ENCODE measurements at places on chromosomes 6 and 20.

DNA sequence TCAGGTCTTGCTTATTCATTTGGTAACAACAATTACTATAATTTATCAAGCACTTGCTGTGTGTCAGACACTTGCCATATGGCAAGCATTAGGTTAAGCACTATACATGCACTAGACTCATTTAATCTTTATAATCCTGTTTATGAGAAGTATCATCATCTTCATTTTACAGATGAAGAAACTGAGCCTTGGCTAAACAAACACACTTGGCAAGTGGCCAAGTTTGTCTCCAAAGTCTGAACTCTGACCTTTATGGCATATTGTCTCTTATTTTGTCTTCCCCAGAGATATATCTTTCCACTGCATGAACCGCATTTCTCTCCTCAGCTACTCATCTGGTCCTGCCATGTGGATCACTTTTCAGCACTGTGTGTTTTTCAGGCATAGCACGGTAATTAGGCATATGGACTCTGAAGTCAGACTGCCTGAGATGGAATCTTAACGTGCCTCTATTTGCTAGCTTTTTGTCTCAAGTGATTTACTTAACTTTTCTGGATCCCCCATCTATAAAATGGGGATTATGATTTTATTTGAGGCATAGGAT lies 4.7 kb downstream of the ADGRF5 start:
- DNase-seq: no peak

- no peak for DNase-seq
Measured at GRCh38 chr6:84882768-84883766, 118.7 kb upstream of the TBX18 start.

DNA sequence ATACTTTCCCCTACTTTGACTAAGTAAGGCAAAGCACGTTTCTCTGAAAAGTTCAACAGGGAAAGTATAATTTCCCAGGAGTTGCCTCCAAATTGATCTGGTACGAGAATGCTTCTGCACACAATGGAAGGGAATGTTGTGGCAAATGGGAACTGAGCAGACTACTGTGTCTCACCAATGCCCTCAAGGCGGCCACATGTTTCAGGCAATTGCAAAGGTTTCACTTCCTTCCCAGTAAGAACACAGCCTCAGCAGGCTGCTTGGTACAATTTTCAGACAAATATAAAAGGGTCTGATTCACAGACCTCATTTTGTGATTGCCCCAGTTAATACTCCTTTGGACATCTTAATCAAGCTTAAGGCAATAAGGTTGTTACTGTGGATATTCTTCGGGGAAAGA lies 71.2 kb downstream of the KIAA0319 start:
- DNase-seq: no peak

DNA sequence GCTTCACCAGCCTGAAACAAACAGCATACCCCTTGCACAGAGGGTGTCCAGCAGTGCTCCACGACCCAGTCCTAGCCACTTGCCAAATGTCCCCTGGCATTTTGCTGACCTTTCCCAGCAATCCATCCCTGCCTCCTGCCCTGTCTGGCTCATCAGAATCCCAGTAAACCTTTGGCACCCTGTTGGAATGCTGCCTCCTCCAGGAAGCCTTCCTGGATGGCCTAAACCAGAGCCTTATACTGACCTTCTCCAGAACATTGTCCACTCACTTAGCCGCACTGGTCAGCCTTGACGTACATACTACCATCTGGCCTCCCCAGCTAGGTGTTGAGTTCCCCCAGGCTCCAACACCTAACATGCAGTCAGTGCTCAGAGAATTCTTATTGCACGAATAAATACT lies 2.0 kb upstream of the PACSIN1 start:
- DNase-seq: no peak

DNA sequence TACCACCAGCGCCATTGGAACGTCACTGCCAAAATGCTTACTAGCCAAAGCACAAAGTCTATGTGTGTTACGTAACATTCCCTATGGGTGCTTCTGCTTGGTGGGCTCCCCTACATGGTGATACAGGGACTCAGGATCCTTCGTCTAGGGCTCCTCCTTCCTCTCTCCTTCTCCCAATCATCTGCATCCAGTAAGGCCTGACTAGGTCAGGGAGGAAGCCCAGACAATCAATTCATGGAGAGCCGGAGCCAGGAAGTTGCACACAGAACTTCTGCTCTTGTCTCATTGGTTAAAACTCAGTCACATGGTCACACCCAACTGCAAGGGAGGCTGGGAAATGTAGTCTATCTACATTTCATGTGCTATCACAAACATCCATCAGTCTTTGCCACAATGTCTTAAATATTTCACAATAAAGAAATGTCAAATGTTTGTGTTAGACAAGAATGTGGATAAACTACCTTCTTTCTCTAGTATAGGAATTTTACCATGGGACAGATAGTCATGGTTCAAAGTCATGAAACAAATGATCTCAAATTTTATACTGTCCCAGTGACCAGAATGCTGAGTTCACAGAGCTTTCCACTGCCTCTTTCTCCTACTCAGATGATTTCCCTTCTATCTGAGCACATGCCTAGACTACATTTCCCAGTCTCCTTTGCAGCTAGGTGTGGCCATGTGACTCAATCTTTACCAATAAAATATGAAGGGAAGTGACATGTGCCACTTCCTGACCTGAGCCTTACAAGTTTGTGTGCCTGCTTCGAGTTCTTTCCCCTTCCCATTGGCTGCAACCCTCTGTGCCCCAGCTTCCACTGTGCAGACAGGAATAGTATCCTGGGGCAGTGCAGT lies 9.3 kb upstream of the KCNK15 start:
- DNase-seq: peak; percentile 43

- DNase-seq: no peak
Measured at GRCh38 chr6:135798751-135799515, 52.6 kb upstream of the PDE7B start.

DNA sequence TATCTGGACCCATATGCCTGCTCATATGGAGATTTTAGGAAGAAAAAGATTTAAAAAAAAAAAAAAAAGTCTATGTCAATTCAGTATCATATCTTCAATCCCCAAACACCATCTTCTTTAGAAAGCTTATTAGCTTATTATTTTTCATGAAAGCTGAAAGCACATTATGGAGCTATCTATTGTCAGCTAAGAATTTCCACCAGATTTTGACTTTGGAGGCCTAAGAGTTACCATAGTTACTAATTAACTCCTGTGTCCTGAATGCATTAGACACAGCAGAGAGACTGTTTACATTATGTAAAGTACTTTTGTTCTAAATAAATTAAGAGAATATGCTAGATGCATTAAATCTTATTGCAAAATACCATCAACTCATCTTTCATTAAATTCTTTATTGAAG lies 255.5 kb upstream of the NRSN1 start:
- no peak for DNase-seq

- no peak for DNase-seq
Measured at GRCh38 chr6:124866040-124866439, 96.2 kb upstream of the RNF217 start.

GRCh38 chr6:79756496-79756895 lies 125.4 kb downstream of the SH3BGRL2 start:
- DNase-seq: no peak

GRCh38 chr6:148775161-148775560 lies 28.3 kb downstream of the UST start:
- DNase-seq: no peak

GRCh38 chr20:8974009-8974708 lies 94.7 kb upstream of the PLCB4 start:
- DNase-seq: no peak

DNA sequence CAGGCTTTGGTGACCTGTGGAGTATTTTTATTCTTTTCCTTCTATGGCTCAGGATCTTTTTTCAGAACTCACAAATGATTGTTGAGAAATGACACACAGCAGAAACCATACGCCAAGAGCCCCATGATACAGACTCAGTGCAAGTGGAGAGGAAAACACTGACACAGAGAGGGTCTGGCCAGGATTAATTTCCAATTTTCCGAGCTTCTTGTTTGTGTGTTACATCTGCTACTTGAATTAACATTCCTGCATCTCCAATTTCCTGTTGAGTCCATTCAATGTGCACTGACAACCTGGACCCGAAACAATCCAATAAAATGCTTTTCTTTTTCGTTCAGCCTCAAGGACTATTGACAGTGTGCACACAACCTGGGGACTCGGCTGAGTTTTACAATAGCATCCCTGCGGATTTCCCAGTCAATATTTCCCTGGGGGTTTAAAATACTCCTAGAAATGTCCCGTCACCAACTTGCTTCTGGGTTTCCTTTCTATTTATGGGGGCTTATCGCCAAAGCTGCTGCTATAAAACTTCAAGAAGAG lies 4.9 kb upstream of the MLN start:
- DNase-seq: no peak

GRCh38 chr20:17497821-17498580 lies 33.2 kb downstream of the BFSP1 start:
- no peak for DNase-seq

DNA sequence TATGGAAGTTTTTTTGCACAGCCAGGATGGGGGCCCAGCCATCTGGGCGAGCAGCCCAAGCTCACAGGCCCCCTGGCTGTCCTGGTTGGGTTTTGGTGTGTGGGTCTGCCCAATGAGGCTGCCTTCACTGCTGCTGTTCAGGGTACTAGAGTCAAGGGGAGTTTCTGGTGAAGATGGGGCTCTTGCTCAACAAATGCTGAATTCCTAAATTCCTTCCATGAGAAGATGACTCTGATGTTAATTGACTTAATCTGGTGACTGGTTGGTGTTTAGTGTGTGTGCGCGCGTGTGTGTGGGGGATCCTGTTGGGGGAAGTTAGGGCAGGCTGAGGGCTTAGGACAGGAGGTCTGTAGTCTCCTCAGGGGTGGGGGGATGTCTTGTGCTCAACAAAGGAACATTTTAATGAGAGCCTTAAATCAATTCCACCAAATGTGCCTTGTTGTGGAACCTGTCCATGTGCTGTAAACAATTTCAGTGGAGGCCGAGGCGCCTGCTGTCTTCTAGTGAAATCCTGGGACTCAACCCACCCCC lies 1.9 kb downstream of the PTK7 start:
- no peak for DNase-seq

DNA sequence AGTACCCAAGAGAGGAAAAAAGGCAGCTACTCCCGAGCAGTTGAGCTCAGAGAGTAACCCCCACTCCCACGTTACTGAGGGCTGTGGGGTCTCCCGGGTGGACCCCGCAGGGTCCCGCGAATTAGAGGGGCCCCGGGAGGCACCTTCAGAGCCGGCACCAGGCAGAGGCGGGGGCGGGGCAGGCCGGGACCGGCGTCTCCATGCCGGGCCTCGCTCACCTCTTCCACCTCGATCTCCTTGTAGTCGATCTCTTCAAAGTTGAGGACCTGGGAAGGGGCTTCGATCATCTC lies 381 bp downstream of the MAP3K7 start:
- peak; percentile 40 for DNase-seq

- DNase-seq: no peak
Measured at GRCh38 chr6:38818691-38819090, 103.6 kb downstream of the DNAH8 start.

- DNase-seq: no peak
Measured at GRCh38 chr6:97669191-97670031, 386.4 kb upstream of the MMS22L start.

DNA sequence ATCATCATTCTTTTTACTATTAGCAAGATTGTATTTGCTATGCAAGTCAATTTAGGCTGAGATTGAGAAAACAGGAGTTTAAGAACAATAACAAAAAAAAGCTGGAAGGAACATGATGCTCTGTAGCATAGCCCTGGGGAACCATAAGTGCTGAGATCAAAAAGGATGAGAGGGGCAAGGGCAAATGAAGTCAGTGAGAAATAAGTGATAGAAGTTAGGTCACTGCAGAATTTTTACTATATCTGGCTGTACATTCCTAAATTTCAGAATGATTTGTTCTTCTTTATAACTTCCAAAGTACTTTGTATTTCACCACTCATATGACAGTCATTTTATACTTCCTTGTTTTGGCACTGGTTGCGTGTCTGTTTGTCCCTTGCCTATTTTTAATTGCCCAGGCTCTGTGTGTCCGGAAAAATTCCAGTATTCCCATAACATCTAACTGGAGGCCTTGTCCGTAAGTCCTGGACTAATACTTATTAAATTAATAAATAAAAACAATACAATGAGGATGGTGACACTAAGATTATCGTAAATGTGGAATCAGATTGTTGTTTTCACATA lies 444.7 kb downstream of the TENT5A start:
- DNase-seq: no peak

All from CD4-positive, alpha-beta T cell treated with Interleukin-6 for 4 hours (primary cell).